ENCODE measurements at places on chromosomes 7 and 10.

DNA sequence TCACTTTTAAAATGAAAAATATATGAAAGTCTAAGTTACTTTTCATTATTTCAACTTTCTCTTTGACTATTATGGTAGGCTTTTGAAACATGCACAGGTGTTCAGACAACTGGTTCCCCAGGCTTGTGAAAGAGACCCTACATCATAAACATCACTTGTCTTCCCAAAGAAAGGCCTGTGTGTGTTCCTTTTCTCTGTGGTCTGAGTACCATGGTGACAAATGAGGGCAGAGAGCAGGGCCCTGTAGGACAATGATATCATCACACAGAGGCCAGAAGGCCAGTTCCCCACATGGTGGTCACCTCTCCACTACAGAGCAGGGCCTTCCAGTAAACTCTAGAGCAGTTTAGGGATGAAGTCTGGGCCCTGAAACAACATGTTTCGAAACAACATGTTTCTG lies 288.8 kb downstream of the USP6NL start:
- no peak for DNase-seq

DNA sequence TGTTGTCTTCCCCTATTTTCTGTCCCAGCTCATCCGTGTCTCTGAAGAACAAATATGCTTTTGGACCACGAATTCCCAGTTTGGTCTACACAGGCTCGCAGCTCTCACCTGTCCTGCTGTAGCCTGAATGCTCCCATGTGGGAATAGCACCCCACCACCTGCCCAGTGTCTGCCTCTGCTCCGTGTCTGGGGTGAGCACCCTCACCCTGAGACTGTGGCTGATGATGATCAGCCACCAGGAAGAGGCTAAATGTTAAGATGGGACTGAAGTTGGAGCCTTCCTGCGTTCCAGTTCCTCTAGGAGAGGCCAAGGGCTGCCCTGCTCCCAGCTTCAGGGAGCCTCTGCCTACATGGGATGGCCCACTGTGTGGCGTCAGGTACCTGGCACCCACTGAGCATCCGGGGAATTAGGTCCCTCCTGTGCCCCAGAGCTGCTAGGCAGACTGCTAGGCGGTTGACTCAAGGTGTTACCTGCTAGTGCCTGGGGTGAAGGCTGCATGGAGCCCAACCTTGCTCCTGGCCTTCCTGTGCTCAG lies 3.7 kb downstream of the PGAM2 start:
- DNase-seq, result no peak

GRCh38 chr10:95388109-95388471 lies 97.3 kb upstream of the PDLIM1 start:
- DNase-seq, result no peak

- DNase-seq, result no peak
Measured at GRCh38 chr10:17452060-17452841, 2.1 kb downstream of the ST8SIA6 start.

DNA sequence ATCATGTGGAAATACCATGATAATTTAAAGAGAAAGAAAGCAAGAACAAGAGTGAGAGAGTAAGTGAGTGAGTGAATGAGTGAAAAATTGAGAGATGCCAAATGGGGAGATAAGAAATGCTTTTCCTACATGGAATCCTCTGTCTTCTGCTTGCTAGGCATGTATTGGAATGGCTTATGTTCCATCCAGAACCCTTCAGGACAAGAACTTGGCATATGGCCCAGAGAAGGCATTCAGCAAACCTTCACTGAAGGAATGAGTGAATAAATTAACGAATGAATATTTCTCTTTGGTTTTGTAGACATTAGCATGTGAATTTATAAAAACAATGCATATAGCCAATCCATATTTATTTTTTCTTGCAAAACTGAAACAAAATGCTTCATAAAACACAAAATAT lies 162.2 kb downstream of the LRRTM3 start:
- no peak for DNase-seq

- DNase-seq, result no peak
Measured at GRCh38 chr7:153628825-153629224, 423.4 kb upstream of the DPP6 start.

GRCh38 chr10:62326176-62326575 lies 48.0 kb upstream of the ZNF365 start:
- no peak for DNase-seq

- DNase-seq, result no peak
Measured at GRCh38 chr7:101816595-101817470, 593 bp upstream of the CUX1 start.

GRCh38 chr7:28083164-28083997 lies 97.2 kb downstream of the JAZF1 start:
- DNase-seq, result no peak

GRCh38 chr7:68063171-68063570 lies 1066.5 kb downstream of the TYW1 start:
- no peak for DNase-seq

DNA sequence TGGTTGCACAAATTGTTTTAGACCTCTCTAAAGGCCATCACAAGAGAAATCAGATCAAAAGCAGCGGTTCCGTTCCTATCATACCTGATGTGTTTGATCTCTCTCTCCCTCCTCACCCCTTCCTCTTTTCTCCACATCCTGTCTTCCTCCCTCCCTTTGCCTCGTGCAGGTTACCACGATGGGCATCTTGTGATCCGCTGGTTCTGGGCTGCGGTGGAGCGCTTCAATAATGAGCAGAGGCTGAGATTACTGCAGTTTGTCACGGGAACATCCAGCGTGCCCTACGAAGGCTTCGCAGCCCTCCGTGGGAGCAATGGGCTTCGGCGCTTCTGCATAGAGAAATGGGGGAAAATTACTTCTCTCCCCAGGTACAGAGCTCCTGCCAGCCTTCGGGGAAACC lies 28.5 kb upstream of the STK17A start:
- DNase-seq, result no peak

DNA sequence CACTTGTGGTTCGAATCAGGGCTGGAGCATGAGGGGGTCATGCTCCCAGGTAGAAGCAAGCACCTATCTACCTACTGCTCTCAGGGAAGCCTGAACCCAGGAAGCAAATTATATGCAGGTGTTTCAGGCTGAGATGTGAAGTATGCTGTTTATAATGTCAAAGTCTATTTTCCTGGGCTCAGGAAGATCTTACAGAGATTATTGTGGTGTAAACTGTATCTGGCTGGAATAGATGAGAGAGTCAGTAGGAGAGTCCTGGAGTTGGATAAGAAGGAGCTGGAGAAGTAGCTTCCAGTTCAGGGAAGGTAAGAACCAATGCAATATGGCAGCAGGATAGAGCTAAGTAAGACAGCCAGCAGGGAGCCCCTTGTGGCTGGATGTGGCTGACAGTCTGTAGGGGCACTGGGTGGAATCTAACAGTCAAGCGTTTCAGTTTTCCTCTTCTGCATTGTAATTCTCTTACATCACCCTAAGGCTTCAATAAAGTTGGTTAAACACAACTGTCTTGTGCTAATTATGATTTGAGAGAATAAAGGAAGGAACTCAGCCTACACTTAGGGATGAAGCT lies 105.9 kb upstream of the EEPD1 start:
- DNase-seq, result no peak

DNA sequence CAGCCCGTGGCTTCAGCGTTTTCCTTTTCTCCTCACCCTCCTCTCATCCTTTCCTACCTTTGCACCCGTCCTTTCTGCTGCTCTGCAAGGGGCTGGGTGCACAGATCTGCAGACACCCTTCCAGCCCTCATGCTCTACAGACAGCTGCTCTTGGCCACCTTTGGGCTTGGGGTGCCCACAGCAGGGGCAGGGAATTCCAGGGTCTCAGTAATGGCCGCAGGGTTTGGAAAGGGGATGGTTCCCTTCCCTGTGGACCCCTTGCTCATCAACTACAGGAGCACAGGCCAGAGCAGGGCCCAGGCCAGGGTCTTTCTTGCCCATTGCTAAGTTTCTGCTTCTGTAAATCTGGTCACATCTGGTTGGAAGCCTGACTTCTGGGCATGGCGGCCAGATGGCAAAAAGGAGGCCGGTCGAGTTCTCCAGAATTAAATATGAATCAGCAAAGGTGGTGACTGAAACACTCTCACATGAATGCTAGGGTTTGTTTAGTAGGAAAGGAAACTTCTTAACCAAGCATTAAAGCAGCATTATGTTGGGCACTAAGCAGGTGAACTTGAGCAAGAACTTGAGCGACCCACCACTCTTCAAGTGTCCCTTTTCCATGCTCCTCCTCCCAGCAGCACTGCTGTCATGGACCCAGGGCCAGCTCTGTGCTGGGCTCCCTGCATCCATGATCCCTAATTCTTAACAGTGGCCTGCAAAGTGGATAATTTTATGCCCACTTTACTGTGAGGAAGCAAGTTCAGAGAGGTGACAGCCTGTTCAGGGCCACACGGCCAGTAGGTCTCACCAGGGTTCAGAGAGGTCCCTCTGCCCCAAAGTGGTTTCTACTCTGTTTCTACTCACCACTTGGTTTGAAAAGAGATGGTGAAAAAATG lies 1.5 kb downstream of the ECHDC3 start:
- no peak for DNase-seq
